ENCODE measurements at places on chromosomes 11 and 22. TPM values are rescaled to one million over a fixed set of nuclear protein-coding genes. Genes with fewer than 3 reads are reported as not detected.
A peak's percentile ranks its signal among the peaks of the same experiment; 100 is the strongest.

- H3K4me1 ChIP-seq = no peaks in the 10 kb centered on the region
- H3K4me3 ChIP-seq = no peak overlapping the region
- no peaks in the 10 kb centered on the region for H3K36me3 ChIP-seq
- H3K27me3 ChIP-seq = no peaks in the 10 kb centered on the region
Observed at GRCh38 chr11:112274007-112274783, 13.5 kb upstream of the PLET1 start.

DNA sequence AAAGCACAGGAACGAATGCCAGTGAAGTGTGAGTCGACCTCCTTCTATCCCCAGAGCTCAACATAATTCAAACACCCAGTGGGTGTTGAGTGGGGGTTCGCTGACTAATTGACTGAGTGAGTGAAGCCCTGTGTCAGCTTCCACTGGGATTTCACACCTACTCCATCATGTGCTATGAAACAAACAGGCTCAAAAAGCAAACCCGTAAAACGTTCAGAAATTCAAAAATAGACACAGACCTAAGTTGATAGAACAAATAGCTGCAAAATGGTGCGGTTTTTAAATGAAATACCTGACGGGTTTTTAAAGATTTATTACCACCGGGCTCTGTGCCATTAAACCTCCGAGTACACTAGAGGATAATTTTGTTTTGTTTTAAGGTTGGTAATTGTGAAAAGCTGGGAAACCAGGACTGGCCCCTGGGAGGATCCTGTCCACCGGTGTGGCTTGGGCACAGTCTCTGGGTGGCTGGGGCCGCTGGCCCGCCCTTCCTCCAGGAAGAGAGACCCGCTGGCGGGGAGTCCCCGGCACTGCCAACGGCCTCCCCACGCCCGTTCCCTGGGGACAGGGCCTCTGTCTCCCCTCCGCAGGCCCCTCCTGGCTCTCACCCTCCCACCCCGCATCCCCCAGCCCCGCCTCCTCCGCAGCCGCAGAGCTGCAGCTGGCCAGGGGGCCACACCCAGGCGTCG lies 13.6 kb downstream of the KCNJ5 start:
- no peaks in the 10 kb centered on the region for H3K36me3 ChIP-seq
- peak overlapping the region; percentile 61 for H3K4me3 ChIP-seq
- H3K4me1 ChIP-seq = peaks cover 15% of the 10 kb centered on the region
- H3K27me3 ChIP-seq = peaks cover 53% of the 10 kb centered on the region
- no peak overlapping the region for H3K27ac ChIP-seq
- DNase-seq = peak; percentile 38

DNA sequence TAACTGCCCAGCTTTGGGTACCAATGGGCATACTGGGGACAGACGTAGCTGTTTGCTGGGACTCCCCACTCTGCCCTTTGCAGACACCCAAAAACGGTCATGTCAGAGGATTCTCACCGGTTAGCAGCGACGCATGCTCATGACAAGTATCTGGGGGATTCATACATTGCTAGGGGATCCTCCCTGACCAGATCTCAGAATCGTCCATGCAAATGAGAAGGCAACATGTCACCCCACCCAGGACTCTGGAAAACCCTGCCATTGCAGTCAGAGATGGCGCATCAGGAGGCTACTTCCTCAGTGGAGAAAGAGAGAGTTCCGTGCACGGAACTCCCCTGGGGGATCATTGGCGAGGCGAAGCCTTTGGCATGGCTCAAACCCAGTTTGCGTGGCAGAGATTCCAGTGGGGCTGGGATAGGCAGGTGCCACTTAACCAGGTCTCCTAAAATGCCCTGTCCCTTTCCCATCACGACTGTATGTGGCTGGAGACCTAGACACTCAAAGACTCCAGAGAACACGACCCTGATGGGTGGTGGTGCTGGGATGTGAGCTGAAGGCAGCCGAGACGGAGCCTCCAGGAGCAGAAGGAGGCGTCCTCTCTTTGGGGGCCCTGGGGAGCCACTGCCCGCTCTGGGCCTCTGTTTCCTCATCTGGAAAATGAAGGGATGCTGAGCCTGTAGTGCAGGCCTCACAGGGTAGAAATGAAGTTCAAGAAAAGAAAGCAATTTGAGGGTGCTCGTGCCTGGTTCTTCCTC lies 4.9 kb downstream of the RGL4 start:
- H3K27me3 ChIP-seq = no peaks in the 10 kb centered on the region
- DNase-seq = no peak
- H3K4me1 ChIP-seq = no peaks in the 10 kb centered on the region
- H3K4me3 ChIP-seq = no peak overlapping the region

DNA sequence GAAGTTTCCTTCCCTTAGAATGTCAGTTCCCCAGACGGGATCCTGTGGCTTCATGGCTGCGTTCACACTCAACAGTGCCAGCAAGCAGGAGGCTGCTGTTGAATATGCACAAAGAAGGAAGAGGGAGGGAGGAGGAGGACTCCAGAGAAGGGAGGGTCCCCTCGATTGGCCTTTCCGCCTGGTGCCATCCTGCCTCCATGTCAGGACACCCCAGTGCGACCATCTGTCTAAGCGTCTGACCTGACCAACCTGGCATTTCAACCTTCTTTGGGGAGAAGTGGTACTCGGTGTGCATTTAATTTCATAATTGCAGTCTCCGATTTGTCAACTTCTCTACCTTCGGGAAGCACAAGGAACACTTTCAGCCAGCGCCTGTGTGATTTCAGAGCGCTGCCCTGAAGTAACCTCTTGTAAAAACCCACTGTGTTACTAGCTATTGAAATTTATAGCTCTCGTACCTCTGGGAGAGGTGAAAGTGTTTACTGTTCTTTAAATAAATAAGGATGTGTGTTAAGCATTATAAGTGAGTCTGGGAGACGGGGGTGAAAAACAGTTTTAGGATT lies 1491.9 kb downstream of the TBC1D22A start:
- no peaks in the 10 kb centered on the region for H3K36me3 ChIP-seq
- H3K27me3 ChIP-seq = peaks cover 27% of the 10 kb centered on the region
- no peak overlapping the region for H3K4me3 ChIP-seq

- no peak overlapping the region for H3K27ac ChIP-seq
- no peak for DNase-seq
- H3K4me1 ChIP-seq = no peaks in the 10 kb centered on the region
- H3K27me3 ChIP-seq = no peaks in the 10 kb centered on the region
- no peak overlapping the region for H3K4me3 ChIP-seq
- no peaks in the 10 kb centered on the region for H3K36me3 ChIP-seq
Observed at GRCh38 chr11:115377882-115378296, 126.3 kb downstream of the CADM1 start.

The CD6 gene
- 0.08 TPM for total RNA-seq

Measured in hepatocyte (in vitro differentiated cells).